Spleen (tissue), 13 donors: ENCODE measurements at places on chromosomes 2 and 18.

DNA sequence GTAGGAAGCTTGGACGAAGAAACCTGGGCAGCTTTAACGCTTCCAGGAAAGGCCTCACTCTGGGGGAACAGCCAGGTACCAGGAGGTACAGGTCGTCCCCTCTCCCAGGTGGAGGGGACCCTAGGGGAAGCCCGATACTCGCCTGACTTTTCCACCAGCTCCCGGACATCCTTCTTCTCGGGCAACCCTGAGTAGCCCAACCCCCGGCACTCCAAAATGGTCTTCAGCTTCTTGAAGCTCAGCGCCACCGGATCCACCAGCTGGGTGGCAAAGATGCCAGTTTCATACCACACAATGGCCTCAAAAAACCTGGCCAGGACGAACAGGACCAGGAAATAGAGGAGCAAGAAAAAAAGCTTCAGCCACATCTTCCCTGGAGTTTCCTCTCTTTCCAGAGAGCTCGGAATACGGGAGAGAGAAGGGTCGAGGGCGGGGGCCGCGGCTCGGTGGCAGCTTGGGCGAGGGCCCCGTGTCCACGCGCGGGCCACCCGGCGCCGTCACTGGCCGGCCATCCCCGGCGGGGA, 1.1 kb downstream of the RNF103 start:
- DNase-seq = peak; percentile 83

DNA sequence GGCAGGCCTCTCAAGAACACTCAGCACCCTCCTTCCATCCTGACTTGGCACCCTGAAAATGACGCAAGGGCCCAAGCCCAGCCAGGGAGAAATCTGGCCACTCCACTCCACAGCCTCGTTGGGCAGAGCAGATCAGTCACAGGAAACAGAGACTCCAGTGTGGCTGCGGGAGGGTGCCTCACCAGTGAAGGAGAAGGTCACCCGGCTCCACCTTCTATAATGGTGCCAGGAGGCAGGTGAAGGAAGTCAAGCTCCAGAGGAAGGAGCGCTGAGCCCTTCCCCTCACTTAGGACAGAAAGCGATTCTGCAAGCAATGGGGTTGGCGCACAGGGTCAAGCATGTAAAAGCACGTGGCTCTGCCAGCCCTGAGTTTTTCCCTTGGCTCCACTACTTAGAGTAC, 35.3 kb downstream of the CRACDL start:
- no peak for DNase-seq

DNA sequence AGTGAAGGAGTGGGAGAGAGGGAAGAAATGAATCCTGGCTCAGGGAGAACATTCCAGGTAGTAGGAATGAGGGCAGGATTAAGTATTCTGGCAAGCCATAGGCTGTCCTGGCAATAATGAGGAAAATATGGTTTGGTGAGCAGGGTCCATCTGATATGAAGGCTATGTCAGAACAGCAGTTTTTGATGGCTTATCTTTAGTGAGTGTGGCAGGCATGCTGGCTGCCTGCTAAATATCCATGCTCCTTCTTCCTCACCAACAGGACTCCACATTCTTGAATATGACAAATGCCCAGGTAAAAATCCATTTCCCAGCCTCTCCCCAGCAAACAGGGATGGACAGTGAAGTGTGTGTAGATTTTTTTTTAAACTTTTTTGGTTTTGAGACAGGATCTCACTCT, 13.2 kb upstream of the CTIF start:
- no peak for DNase-seq

GRCh38 chr2:3827673-3828575, 124.5 kb downstream of the DCDC2C start:
- DNase-seq = no peak

DNA sequence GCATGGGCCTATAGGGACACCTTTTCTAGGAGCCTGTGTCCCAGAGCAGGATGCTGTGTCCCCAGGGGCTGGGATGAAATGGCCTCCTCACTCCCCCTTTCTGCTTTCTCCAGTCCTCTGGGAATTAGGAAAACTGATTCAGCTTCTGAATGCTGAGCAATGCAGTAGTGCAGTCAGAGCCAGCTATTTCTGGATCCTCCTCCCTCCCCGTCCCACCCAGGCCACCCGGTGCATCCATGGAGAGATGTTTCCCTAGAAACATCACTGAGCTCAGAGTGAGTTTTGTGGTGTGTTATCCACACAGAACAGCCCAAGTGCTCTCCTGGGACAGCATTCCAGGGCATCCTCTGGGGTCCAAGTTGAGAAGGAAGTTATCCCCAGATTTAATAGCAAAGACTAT, 125.5 kb downstream of the LOXHD1 start:
- DNase-seq = no peak

- DNase-seq = no peak
Observed at GRCh38 chr18:40250236-40250635, 1704.8 kb upstream of the PIK3C3 start.

DNA sequence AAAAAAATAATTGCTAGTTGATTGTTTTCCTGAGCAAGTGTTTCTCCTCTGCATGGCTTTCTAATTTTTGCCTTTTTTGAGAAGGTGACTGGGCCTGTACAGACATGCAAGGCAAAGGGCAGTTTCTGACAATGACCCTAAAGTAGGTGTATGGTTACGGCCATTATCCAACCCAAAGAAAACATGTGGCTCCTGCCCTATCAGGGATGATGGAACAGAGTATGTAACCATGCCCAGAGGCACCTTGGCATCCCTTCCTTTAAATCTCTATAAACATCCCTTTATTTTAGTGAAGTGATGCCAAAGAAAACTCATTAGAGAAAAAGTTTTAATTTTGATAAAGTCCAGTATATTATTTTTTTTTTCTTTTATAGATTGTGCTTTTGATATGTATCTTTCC, 217.5 kb downstream of the LPIN1 start:
- DNase-seq = no peak

DNA sequence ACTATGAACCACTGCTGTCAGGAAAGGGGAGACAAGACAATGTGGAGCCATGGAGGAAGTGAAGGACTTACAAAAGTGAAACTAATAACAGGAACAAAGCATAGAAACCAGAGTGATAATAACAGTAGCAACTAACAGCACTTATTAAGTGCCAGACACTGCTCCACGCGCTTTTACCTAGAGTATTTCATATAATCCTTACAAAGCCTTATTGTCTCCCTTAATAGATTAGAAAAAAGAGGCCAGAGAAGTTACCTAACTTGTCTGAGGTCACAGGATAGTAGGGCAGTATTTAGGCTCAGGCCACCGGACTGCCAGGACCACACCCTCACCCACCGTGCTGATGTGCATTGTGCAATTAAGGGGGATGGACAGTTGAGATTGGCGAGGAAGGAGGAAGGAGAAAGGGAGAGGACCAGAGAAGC, 98.6 kb upstream of the NFU1 start:
- DNase-seq = no peak

DNA sequence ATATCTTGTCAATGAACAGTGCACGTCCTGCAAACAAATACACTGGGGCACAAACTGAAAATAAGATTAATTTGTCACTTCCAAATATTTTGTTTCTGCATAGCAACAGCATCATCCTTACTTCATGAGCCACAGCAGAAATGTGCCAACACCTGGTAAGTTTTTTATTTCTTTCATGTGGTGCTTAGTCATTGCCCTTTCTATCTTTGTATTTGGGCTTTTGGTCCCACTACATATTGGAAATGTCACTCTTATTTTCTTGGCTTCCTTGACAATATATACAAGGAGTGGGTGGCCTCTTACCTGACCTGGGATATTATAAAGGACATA, 208.0 kb downstream of the RBM43 start:
- DNase-seq = no peak

- DNase-seq = no peak
Observed at GRCh38 chr2:195520671-195521155, 136.3 kb upstream of the SLC39A10 start.
